ENCODE measurements at places on chromosomes 13 and 19.

GRCh38 chr13:85230691-85231093 lies 568.5 kb downstream of the SLITRK6 start:
- DNase-seq = no peak

GRCh38 chr19:43731846-43732245 lies 16.0 kb downstream of the IRGC start:
- no peak for DNase-seq

- no peak for DNase-seq
Measured at GRCh38 chr13:100534147-100534843, 54.3 kb downstream of the GGACT start.

DNA sequence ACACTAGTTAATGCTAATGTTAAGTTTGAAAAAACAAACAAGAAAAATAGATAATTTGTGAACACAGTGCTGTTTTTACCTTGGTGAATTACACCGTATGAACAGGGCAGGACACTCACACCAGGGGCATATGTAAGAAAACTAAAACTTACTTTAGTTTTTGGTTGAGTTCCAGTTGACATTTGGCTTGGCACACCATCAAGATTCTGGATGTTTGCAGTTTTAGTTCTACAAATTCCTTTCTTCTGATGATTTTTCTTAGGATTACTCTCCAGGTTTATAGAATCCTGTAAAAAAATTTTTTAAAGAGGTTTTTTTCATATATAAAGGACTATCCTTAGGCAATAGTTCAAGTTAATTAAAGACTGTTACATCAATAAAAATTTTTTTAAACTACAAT lies 238.5 kb upstream of the STARD13 start:
- DNase-seq = peak; percentile 57

GRCh38 chr13:93875547-93875946 lies 603.9 kb downstream of the DCT start:
- DNase-seq = no peak

DNA sequence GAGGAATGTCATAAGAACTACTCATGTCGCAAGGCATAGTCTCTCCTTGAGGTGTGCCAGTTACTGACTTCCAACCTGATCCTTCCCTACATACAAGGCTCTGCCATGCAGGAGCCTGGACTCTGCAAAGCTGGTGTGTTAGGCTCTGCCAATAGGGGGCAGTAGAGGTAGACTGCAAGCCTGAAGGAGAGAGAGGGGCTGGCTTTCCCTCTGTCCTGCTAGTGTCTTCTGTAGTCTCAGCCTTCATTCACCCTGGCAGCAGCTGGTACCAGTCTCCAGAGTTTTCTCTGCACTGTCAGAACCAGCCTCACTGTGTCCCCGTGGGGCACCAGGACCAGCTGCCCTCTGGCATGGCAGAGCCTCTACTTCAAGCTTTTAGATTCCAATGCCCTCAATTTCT lies 14.5 kb downstream of the SHISA2 start:
- DNase-seq = no peak

- DNase-seq = no peak
Measured at GRCh38 chr19:5032101-5032967, 63.4 kb downstream of the KDM4B start.

- DNase-seq = peak; percentile 65
Measured at GRCh38 chr19:13091400-13092157, 11.1 kb downstream of the LYL1 start.

GRCh38 chr19:7254590-7254989 lies 39.6 kb downstream of the INSR start:
- DNase-seq = no peak

DNA sequence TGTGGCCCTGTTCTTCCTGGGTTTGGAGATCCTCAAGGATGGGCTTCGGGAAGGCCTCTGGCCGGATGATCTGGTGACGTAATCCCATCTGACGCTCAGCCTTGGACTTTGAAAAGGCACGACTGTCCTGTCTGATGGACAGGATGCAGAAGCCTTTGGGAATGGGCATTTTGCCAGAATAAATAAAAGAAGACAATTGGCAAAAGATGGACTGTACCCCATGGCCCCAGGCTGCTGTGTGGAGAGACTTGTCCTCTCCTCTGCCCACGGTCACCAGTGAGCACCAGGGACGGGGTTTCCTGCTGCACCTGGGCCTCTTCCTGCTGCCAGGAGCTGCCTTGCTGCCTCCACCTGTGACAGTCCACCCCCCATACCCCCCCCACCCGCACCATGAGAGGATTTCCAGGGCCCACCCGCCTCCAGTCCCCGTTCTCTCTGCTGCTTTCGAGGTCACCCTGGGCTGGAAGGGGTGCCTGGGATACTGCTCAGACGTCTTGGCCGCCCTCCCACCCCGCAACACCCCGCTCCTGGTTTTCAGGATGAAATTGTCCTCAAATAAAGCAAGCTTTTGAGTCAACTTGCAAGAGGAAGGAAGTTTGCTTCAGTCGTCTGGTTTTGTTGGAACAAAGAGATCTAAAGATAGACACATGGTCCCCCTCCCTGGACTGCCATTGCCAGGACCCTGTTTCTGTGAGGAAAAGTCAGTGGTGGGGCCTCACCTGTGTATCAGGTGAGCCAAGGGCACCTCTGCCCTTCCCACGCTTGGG lies 40.9 kb downstream of the MCF2L start:
- no peak for DNase-seq

- no peak for DNase-seq
Measured at GRCh38 chr19:2507109-2507508, 31.2 kb downstream of the GADD45B start.

- peak; percentile 98 for DNase-seq
Measured at GRCh38 chr19:47719047-47719859, 6.0 kb downstream of the EHD2 start.

- DNase-seq = no peak
Measured at GRCh38 chr13:50187352-50188029, 172.2 kb downstream of the KCNRG start.

DNA sequence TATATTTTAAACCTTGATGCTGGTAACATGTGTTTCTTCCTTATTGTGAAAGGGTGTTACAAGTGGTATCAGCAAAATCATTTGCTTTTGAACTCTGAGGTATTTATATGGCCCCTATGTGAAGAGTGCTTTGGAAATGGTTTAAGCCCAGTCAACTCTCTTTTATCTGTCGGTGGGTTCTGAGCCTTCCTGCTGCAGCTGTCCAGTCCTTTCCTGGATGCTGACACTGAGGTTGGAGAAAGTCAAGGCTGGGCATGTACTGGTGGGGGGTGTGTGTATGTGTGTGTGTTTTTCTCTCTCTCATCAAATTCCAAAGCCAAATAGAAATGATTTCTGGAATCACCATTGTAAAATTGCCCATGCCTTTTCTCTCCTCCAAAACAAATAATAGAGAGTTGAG lies 221.2 kb downstream of the LMO7 start:
- no peak for DNase-seq

DNA sequence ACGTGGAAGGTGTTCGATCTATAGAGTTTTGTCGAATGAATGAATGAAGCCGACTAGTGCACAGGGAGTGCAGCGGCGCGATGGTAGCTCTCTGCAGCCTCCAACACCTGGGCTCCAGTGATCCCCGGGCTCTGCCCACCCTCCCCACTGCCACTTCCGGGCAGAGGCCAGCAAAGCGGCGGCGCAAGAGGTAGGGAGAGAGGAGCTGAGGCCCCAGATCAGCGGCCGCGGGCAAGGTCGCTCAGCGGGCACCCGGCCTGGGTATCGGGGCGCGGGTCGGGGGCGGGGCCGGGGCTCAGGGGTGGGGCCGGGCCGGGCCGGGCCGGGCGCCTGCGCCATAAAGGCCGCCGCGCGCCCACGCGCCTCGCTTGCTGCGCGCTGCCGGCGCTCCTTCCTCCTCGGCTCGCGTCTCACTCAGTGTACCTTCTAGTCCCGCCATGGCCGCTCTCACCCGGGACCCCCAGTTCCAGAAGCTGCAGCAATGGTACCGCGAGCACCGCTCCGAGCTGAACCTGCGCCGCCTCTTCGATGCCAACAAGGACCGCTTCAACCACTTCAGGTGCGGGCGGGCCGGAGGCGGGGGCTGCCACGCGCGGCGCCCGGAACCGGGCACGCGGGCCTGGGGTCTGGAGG lies at the start of gene GPI:
TSS of gene GPI (plus strand) at position 367 of the 633 bp plus-strand sequence. CDS start at position 438, 71 bp downstream.
- no peak for DNase-seq

- DNase-seq = no peak
Measured at GRCh38 chr13:99746637-99747402, 224.7 kb downstream of the ZIC5 start.

DNA sequence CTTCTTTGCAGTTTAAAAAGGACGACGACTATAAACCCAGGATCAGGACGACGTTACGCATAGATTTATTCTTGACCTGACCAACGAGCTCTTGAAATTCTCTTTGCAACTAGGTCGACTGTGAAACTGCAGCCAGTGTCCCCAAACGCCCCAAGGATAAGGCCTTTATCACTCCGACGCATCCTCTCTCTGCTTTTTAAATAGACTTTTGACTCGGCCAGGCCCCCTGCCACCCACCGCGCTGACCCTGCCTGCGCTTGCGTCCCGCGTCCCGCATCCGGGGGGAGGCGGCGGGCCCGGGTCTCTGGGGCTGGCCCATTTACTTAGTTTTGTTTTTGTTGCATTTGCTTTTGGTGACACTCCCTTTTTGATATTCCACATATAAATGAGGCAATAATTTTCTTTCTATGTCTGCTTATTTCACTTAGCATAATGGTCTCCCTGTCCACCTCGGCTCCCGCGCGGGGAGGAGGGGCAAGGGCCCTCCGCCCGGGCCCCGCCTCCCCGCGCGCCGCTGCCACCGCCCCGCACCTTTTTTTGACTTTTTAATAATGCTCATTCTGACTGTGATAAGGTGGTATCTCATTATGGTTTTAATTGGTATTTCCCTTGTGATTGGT lies 17.4 kb downstream of the RB1 start:
- DNase-seq = no peak

DNA sequence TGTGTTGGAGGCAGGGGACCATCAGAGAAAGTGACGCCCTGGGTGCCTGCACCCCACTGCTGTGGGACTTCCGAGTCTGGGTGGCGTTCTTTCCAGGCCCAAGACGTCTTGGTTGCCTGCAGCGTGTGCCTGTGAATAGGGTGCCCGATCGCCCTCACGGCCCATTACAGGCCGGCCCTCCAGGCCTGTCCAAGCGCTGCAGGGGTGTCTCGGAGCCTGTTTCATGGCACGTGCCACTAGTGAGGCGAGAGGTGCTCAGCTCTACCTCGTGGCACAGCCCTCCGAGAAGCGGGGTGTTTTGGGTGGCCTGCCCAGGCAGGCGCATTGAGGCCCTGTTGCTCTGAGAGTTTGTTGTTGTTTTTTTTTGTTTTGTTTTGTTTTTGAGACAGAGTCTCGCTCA lies 30.1 kb downstream of the DOT1L start:
- no peak for DNase-seq

GRCh38 chr19:4369109-4369887 lies 25.9 kb downstream of the MPND start:
- DNase-seq = no peak

GRCh38 chr13:100460791-100461190 lies 127.8 kb downstream of the GGACT start:
- DNase-seq = no peak
